ENCODE measurements at places on chromosomes 5 and 9.
A peak's percentile ranks its signal among the peaks of the same experiment; 100 is the strongest.

DNA sequence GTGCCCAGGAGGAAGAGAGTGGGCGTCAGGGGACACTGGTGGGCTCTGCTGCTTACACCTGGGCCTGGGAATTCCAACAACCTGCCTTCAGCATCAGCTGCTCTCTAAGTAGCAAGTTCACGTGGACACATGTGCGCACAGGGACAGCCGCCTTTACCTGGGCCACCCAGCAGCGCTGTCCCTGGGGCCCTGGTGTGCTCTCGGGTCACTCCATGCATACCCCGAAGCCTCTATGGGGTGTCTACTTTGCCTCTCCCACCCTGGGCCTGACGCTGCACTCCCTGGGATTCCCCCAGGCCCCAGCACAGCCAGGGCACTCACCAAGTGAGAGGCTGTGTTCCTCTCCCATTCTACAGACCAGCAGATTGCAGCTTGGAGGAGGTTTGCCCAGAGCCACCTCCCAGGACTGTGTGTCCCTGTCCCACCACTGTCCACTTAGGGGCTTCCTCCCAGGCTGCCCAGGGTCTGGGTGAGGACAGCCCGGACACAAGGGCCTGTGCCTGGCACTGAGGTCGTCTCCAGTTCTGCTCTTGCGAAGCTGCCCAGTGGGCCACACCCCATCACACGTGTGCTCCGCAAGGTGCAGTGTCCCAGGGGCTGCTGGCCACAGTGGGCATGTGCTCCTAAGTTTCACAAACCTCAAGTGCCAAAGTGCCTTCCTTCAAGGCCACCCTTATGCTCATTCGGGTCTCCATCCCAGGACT is 5.9 kb downstream of the NINJ1 start:
- DNase-seq, result no peak

DNA sequence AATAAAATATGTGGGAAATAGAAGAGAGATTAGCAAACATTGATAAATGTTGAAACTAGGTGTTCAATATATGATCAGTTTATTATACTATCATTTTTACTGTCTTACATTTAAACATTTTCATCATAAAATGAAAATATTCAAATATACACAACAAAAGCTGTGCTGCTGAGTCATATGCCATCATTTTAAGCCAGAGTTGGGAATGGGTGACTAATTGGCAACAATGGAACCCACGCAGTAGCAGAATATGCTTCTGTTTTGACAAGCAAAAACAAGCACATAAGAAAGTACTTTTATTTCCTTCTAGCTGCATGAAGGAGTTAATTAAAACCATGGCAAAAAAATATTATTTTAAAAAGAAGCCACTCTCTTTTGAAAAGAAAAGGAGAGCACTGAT is 340.0 kb upstream of the EDIL3 start:
- peak; percentile 3 for DNase-seq

GRCh38 chr9:129505270-129505902 is 115.5 kb downstream of the C9orf50 start:
- no peak for DNase-seq

DNA sequence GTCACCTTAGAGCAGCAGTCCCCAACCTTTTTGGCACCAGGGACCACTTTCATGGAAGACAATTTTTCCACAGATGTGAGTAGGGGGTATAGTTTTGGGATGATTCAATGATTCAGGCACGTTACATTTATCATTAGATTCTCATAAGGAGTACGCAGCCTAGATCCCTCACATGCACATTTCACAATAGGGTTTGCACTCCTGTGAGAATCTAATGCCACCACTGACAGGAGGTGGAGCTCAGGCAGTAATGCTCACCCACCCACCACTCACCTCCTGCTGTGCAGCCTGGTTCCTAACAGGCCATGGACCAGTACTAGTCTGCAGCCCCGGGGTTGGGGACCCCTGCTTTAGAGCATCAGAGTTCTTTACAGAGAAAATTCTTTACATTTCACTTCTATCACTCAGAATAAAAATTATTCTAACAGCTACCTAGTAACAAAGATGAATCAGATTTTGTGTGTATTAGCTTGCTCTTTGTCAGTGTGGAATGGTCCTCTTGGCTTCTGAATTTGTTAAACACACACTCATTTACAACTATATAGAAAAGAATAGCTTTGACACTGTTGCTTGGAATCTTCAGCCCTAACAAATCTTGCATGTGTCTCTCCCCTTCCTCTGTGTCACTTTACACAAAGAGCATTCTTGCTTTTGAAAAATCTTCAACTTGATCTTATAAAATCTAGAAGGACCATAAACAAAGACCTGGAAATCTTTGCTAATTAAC is 438.6 kb downstream of the BNC2 start:
- no peak for DNase-seq

DNA sequence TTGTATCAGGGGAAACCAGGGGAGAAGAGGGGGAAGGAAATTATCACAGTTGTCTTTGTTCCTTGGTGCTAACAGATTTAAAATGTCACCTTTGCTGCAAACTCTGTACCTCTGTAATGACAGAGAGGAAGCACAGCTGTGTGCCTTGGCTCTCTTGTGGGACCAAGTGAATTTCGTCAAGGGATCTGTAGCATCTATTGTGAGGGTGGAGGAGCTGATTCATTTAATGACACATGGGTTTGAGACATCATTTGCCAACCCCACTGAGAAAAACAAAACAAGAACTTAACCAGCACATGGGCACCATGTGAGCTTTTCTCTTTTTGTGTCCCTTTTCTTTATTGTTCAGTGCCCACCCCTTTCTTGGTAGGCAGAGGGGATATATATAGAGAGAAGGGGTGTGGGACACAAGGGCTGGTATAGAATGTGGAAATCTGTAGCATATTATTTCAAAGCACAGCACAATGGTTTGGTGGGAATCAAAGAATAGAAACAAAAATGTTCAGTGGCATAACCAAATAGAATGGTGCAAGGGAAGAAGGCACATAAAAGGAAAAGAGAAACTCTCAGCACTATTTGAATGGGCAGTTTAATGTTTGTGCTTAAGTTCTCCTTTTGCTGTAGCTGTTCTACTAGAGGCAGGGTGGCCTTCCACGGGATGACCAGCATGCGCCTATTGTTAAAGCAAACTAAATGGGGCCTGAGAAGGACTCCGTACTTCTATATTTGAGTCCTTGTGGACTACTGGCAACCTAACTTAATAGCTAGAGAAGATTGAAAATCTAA is 63.3 kb downstream of the LIX1 start:
- no peak for DNase-seq

- no peak for DNase-seq
Measured at GRCh38 chr9:74498621-74499095, 1.5 kb downstream of the RORB start.

DNA sequence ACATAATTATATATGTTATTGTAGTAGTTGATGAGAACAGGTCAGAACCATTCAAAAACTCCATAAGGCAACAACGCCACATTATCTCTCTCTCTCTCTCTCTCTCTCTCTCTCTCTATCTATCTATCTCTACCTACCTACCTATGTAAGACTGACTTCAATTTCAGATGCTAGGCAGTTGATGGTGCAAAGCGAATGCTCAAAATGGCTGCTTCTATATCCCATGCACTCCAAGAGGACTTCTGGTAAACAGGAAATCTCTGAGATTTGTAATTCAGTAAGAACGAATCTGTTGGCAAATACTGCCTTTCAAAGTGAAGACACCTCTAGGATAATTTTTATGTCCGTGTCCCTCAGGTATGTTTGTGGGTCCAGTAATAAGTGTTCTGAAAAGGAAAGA is 43.7 kb downstream of the MEF2C start:
- DNase-seq, result no peak

DNA sequence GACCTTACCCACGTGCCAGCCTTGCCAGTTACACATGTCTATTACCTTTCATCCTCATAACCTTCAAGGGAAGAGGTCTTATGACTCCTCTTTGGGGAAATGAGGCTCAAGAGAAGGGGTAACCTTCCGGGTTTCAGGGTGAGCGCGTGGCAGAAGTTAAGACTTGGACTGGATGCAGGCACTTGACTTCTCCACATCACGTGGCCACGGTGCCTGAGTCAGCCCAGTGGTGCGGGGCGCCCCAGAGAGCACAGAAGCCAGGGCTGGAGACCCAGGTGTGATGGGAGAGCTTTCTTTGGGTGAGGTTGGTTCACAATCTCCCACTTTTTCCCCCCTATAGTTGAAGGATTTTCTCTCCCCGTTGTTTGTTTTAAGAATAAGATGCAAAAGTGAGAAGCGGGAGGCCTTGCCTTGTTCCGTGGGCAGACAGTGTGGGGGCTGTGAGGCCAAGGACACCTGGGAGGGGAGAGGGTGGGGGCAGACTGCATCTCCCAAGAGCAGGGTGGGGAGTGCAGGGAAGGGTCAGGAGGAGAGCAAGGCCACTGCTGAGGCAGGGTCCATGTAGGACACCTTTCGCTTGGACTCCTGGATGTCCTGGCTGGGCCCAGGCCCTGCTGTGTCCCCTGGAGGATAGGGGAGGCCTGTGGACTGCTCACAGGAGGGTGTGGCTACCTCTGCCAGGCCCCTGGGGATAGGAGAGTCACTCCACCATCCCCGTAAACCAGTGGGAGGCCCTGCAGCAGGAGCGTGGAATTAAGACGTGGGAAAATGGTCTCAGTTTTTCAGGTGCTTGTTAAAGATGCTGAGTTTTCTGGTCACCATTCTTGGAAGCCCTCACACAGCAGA is 90.0 kb upstream of the CTSL start:
- no peak for DNase-seq

DNA sequence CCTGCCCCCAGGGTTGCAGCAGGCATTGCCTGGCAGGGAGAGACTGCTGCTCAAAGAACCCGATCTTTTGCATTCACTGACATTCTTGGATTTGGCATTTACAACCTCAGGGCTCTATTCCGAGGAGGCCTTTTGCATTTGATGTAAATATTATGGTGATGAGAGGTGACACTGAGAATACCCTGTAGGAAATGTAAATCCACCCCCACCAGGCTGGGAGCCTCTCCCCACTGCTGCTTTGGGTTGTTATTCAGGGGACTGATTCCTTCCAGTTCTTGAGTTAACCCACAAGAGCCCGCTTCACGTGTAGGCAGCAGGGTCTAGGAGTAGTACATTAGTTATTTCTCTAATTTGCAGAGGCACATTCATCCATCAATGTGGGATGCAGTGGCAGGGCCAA is 55.5 kb upstream of the ARAP3 start:
- no peak for DNase-seq

DNA sequence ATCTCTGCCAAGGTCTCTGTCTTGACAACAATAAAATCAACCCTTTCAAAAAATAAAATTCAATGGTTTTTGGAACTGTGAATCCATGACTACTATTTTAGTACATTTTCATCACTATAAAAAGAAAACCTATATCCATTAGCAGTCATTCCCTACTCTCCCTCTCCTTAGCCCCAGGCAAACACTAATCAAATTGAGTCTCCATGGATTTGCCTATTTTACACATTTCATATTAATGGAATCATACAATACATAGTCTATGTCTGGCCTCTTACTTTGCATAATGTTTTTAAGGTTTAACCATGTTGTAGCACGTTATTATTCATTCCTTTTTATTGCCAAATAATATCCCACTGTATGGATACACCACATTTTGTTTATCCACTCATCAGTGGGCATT is 24.1 kb downstream of the RIGI start:
- DNase-seq, result no peak

DNA sequence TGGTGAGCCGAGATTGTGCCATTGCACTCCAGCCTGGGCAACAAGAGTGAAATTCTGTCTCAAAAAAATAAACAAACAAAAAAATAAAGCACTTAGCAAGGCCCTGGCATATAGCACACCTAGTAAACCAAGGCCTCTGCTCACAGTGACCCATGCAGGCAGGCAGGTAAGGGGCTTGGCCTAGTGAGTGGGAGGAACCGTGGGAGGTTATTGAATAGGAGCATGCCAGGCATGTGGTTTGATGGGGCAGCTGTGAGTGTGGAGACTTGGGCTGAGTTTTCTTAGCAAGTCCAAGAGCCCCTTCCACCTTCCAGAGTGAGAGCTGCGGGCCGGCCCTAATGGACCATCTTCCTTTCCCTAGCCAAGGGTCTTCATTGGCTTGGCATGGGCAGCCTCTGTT is 4.5 kb upstream of the NDST1 start:
- no peak for DNase-seq

DNA sequence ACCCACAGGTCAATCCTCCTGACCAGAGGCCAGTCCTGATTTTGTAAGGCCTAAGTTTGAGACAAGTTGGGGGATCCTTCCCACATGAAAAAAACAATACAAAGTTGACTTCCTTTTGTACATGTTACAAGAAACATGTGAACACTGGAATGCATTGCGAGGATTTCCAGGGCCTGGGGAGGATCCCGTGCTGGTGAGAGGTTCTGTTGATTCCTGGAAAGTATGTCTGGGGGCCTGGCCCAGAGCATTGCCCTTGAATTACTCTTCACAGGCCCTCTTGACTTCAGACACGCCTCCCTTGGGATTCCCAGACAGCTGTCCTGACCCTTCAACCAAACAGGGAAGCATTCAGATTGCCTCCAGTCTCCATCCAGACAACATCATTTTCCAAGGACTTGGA is 234.2 kb upstream of the IRX2 start:
- no peak for DNase-seq

- DNase-seq, result no peak
Measured at GRCh38 chr9:87629104-87629503, 96.8 kb upstream of the CTSL start.

- DNase-seq, result no peak
Measured at GRCh38 chr5:62498961-62499360, 79.7 kb upstream of the LRRC70 start.

DNA sequence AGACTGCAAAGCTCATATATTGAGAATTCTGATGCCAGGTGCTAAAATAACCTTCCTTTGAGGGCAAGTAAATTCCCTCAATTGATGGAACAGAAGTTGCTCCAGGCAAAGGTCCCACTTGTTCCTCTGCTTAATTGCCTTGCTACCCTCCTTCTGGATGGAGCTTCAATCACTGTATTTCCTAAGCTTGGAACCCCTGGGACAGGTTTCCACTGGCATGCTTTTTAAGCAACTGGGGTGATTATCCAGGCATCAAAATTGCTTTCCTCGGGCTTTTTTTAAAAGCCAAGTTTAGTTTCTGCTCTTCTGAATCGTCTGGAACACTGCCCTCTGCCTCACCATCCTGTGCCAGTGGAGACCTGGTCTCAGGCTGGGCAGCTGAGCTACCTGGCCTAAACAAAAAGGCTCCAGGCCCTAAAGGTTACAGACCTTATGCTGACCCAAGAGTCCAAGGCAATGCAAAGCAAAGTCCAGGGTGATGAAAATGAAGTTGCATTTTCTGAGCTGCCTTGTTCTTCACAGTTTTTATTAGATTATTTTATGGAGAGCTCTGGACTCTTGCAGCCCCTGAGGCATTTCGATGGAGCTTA is 167.9 kb upstream of the CD180 start:
- no peak for DNase-seq

DNA sequence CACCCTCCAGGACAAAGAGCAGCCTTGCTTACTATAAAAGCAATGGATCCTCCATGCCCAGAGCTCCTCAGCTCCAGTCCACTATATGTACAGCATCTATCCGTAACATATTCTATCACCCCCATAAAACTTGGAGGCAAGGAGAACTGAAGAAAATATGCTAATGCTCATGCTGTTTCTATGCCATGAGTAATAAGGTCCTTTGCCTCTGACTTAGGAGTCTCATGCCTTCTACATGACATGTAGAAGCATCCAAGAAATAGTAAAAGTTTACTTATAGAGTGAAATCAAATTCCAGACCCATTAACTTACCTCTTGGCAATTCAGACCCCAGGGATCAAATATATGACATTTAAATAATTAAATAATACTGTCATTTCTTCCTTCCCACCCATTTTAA is 33.7 kb downstream of the SSBP2 start:
- DNase-seq, result no peak
